Thoracic aorta (tissue), 2 donors: ENCODE measurements at places on chromosomes 2 and 18. TPM values are rescaled to one million over a fixed set of nuclear protein-coding genes. Genes with fewer than 3 reads are reported as not detected.
A peak's percentile ranks its signal among the peaks of the same experiment; 100 is the strongest.

- DNase-seq, result no peak
Observed at GRCh38 chr2:20076757-20077156, 25.3 kb upstream of the LAPTM4A start.

DNA sequence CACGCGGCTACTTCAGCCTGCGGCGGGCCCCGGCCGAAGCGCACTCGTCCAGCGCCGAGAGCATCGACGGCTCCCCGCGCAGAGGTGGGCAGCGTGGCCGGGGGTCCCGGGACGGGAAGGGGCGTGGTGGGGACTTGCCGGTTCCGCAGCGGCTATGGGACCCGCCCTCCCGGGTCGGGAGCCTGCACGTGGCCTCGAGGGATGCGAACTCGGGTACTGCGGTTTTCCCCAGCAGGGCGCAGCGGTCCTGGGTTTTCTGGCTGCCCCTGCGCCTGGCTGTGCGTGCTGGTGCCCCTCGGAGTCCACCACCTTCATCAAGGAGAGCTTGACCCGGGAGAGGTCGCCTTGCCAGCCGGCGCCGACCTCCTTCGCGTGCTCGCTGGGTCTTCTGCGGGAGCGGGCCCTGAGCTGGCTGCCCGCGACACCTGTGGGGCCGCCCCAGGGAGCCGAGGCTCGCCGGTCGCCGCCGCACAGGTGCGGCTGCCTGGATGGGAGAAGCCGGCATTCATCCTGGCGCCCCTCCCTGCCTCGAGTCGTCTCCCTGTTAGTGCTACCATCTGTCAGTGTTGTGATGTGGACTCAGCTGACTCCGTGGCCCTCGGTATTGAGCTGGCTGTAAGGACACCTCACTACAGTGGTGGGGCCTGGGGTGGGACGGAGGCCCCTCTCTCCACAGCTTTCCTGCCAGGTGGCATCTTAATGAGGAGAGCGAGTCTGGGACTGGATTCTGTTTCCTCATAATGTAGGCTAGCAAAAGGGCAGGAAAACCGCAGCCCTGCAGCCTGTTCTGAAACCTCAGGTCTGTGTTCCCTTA lies 177.3 kb downstream of the AGAP1 start:
- no peak for DNase-seq

DNA sequence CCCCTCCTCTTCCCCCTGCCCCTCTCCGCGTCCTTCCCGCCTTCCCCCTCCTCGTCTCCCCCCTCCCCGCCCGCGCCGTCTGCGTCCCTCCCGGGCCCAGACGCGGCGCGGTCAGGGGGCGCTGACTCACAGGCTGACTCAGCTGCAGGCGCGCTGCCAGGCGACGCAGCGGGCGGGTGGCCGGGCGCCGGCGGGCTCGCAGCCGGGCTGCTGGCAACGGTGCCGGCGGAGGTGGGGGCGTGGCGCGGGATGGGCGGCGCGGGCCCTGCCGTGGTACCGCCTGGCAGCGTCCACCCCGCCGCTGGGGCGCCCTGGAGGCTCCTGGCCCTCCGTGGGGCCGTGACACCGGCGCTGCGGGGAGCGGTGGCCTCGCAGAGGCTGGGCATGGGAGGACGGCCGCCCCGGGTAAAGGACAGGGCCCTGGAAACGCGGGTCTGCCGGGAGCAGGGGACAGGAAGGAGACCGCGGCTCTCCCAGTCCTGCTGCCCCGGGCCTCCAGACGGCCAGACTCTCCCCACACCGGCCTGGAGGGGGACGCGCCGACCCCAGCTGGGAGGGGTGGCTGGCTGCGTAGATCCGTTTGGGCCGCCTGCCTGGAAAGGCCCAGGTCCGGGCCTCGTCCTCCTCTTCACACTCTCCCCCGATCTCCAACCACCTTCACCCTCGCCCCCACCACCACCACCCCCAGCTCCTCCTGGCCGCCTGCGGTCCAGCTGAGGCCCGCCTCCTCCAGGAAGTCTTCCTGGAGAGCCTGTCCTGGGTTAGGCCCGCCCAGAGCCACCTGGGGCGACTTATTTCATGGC lies 10.0 kb upstream of the PROC start:
- DNase-seq, result peak; percentile 68

- DNase-seq, result no peak
Observed at GRCh38 chr2:239692362-239692851, 291.6 kb upstream of the HDAC4 start.

- DNase-seq, result no peak
Observed at GRCh38 chr2:159851941-159852340, 53.9 kb upstream of the CD302 start.

- no peak for DNase-seq
Observed at GRCh38 chr2:20304411-20304810, 46.2 kb downstream of the PUM2 start.

DNA sequence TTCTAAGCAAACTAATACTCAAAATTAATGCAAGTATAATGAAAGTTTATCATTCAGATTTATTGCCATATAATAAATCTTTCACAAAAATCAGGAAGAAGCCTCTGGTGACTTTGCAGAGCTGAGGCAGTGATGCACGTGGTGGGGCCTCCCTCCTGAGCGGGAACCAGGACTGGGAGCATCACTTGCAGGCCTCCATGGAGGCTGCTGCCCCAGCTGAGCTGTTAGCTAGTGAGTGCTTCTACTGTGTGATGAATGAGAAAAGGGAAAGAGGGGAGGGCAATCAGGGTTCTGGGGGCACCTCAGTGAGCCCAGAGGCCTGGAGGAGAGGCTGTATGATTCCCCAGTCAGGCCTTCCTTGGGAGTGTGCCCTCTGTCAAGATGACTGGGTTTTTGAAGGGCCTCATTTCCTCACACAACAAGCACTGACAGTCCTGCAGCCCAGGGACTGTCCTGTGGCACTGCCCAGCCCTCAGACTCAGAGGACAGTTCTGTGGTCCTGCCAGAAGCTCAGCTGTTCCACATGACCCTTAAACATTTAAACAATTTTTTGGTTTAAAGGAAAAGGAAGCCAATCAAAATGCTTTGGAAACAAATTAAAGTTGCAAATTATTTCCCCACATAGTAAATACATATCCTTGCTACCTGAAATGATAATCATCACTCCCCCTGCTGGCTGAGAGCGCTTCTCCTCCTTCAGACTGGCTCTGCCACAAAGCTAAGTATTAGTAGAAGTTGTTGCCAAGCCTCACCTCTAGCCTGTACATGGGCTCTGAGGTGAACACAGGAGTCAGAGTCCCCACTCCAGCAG lies 90.9 kb upstream of the SMAD7 start:
- no peak for DNase-seq

DNA sequence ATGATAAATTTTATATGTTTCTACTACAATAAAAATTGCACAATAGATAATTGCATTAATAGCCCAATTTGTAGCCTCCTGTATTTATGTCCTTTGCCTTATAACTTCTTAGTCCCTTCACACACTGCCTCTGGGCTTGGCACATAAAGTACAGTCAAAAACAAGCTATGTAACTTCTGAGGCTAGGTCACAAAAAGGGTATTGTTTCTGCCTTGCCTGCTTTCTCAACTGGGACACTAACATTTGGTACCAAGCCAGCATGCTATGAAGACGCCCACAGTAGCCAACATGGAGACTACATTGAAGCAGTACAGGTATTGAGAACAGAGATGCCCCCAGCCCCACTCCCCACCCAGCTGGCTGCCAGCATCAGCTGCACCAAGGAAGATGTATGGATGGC lies 5.4 kb upstream of the SLC3A1 start:
- DNase-seq, result no peak

DNA sequence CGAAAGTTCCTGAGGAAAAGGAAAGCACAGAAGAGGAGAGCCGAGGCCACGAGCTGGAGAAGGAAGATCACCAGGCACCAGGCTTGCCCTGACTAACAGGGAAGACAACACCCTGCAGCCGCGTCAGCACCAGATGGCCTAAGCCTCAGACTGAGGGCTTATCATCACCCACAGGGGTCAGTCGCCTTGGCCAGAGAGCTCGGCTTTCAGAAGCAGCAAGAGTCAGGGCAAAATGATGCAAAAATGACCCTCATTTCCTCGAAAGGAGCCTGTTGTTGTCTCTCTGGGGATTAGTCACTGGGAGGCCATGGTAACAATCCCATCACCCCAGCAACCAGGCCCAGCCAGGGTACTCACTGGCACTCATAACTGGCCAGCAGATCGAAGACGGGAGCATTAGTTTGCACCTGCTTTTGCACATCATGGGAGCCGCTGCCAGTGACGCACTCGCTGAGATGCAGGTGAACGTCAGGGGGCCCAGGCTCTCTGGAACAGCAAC lies 42.7 kb upstream of the ZFP36L2 start:
- DNase-seq, result peak; percentile 78

DNA sequence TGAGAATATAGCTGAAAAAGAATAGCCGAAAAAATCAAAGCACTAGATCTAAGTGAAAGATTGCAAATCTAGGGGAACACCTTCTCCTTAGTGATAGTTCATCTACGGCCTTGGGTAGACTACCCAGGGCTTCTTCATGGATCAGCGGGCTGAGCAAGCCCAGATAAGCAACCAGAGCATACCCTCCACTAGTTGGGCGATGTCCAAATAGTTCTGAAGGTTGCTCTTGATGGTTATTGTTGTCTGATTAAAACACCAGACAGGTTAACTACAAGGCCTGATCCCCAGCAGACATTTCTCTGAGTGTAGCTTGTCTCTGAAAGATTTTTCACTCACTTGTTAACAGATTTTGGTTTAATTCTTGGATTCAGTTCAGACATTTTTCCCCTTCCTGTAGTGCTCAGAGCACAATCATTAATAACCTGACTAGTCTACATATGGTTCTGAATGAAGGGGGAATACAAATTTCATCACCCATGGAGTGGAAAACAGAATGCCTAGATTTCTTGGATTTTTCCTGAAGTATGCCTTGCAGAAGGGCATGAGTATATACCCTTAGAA lies 99.6 kb downstream of the BABAM2 start:
- no peak for DNase-seq

DNA sequence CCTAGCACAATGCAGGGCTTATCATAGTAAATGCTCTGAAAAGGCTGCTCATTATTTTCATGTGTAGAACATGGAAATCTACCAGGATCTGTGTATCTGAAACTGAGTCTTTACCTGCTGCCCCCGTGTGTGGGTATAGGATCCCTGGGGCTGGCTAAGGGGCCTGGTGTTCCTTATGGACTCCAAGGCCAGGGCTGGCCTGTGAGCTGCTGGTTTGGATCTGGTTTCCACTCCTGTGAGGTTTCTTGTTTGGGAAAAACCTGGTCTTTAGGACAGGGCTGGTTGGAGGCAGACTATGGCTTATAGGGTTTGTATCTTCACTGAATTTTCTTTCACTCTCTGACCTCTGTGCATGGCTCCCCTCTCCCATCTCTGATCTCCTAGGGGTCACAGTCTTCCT lies 80.8 kb downstream of the DYSF start:
- DNase-seq, result no peak

- no peak for DNase-seq
Observed at GRCh38 chr2:143575340-143575739, 446.1 kb downstream of the ARHGAP15 start.

DNA sequence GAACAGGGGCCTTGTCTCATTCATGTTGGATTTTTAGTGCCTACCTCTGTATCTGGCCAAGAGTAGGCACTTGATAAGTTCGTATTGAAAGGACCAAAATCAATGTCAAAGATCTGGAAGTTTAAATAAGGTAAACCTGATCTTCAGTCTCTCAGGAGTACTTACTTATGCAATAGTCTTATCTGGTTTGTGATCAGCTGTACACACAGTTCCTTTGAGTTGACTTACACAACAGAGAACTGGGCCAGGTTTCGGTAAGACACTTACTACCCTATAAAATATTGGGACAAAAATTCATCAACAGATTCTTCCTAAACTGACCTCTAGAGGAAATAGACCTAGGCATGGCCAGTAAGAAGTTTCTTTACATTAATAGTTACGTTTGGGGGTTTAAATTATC lies 113.6 kb upstream of the NXPH2 start:
- DNase-seq, result no peak

DNA sequence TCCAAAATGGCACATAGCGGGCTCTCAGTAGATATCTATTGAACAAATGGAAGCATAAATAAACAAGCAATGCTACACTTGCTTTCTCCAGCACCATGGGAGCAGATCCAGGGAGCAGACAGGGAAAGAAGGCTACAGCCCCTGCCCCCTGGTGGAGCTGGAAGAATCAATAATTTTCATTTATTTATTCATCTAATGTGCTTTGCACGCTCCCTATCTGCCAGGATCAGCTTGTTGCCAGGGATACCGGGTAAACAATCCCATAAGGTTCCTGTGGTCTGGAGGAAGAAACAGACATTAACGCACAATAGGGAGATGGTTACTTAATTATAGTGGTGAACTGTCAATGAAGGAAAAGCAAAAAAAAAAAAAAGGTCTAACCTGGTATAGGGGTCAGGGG lies 40.1 kb upstream of the CLASP1 start:
- DNase-seq, result no peak

DNA sequence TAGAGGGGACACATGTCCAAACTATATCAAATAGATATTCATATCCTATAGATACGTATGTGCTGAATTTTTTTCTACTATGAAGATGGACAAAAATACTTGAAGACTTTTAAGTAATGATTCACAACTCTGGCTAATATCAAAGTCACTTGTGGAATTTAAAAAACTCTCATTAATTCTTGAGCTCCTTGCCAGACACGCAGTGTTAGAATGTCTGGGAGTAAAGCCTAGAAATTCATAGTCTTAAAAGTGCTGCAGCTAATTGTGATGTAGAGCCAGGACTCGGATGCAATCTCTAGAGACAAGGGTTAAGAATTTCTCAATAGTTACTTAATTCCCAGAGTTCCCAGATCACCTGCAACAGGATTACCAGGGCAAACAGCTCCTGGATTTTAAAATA lies 107.4 kb downstream of the ARL6IP6 start:
- DNase-seq, result no peak

DNA sequence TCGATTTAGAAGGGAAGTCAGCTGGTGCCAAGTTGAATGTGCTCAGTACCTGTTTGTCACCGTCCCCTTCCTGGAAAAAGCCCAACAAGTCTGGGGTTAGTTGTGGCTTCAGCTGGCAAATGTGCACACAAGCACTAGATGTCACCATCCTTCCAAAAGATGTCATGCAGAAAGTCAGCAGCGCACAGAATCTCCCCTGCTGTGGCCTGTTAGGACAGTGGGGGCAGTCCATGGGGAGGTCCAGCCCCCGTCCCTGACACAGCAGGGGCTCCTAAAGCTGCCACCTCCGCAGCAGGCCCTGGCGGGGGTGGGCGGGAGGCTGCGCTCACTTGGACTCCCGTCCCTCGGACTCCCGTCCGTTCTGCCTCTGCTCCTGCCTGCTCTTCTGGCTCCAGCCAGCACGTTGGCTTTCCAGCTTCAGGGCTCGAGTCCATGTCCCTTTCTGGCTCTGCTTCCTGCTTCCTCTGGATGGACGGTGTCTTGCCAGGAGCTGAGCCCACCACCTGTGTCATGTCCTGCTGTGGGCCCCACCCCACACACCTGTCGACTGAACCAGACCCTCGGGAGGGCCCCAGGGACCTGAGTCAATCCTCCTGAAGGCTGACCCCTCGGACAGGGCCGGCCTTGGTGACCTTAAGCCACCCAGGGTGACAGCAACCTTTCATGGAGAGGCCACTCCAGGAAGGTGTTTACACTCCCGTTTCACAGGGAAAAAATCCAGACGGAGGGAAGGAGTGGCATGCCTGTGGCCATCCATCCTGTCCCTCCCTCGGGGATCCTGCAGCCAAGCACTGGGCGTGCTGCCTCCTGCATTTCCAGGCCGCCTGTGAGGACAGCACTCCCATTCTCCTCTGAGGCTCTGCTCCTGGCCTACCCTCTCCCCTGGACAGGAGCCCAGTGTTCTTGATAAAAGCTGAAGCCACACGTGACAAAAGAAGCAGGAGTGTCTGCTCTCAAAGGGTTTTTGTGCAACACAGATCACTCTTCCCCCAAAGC lies 8.5 kb downstream of the RAB17 start:
- peak; percentile 59 for DNase-seq

Gene CFAP65
- not detected for total RNA-seq

Gene SNORC
- total RNA-seq, result 0.41 TPM

Gene SATB2
- total RNA-seq, result 4.5 TPM

Gene CYB5A
- 121 TPM for total RNA-seq

Gene RETREG2
- 58.6 TPM for total RNA-seq

Gene POLE4
- 16.4 TPM for total RNA-seq

Gene MYCN
- total RNA-seq, result 0.81 TPM

Gene TXNDC2
- 8.8 TPM for total RNA-seq
